ENCODE measurements at places on chromosomes 3 and 15.

DNA sequence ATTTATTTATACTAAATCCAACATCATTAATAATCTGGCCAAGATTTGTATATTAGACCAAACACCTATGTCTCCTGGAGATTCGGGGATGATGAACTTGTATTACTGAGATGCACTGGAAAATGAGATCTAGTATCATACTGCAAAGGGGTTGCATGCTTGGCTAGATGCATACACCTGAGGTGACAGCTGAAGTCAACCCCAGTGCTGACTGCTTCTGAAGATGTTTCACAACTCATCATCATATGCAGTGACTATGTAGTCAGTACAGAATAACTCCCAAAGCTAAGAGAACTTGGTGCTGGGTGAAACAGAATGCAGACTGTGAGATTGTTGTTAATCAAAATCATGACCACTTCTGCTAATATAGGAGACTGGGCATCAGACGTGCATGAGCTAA is 1114.2 kb downstream of the NSUN3 start:
- DNase-seq, result no peak

DNA sequence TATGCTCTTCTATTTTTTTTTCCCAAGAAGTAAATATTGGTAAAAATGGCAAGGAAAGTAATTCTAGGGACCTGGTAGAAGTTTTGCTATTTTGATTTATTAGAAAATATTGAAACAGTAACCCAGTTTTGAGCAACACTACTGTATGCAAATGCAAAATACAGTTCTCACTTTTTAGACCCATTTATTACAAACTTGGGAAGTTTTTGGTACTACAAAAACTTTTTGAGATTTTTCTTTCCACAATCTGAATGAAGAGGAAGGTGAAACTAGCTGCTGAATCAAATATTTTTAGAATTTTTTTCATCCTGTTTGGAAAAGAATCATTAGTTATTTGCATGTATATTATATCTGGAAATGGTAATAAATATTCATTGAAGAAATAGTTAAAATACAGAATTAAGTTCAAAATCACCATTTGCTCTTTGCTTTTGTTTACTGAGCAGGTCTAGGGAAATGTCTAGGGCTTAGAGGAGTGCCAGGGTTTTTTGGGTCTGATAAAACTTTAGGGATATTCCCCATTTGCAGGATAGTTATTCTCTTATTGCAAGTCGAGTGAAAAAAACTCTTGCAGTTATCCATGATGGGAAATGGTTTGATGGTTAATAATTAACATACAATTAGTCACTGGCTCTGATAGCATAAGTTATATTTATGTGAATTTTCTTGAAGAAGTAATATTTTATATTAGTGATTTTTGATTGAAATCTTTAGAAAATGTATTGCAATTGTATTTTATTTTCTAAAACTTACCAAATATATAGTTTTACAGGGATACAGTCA is 47.0 kb downstream of the TCF12 start:
- DNase-seq, result no peak

DNA sequence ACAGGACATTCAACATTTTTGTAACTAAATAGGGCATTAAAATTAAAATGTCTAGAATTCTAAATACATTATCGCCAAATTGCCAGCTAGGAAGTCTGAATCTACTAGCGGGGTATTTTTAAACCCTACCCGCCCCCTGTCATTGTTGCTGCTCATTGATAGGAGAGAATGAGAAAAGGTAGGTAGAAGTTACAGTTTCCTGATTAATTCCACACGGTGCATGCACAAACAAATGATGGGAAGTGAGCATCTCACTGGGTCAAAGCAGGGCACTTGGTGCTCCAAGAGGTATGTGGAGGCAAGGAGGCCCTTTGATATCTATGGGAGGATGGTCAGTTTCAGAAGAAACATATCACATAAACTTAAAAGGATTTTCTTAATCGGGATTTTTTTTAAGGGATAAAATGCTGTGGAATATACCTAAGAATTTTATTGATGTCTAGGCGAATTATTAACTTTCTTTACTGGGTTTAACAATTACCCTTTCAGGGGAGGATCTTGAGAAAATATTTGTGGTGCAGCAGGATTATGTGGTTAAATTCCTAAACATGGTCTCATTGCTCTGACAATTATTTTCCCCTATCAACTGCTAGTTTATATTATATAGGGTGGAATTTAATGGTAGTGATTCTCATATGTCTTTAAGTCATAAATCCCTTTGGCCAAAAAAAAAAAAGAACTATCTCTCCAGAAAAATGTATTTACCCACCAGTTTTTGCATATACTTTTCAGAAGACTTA is 236.0 kb upstream of the GOLGA6L4 start:
- DNase-seq, result peak; percentile 19

DNA sequence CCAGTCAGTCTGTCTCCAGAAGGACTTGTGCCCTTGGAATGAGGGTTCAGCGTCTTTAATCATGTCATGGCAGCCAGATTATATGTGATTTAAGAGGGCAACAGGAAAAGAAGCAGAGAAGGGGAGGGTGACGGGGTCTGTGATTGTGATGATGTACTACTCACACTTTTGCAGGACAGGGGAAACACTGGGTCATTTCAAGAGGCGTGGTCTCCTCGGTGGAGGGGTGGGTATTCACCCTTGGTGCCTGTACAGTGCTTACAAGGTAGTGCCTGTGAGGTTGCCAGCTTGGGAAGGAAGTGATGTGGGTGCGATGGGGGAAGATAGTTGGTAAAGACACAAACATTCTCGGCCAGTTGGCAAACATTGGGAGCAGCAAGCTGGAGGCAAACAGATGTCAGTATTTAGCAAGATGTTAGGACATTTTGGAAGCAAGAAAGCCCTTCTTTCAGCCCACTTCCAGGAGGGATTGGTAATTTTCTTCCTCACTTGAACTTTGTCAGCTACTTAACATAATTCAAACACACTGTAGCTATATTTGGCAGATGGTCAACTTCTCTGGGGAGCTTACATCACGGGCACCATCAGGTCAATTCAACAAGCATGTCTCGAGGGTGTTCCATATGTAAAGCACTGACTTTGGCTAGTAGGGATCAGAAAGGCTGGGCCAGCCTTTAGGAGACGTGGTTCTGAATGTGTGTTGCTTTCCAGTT is 71.4 kb upstream of the ROPN1 start:
- no peak for DNase-seq

DNA sequence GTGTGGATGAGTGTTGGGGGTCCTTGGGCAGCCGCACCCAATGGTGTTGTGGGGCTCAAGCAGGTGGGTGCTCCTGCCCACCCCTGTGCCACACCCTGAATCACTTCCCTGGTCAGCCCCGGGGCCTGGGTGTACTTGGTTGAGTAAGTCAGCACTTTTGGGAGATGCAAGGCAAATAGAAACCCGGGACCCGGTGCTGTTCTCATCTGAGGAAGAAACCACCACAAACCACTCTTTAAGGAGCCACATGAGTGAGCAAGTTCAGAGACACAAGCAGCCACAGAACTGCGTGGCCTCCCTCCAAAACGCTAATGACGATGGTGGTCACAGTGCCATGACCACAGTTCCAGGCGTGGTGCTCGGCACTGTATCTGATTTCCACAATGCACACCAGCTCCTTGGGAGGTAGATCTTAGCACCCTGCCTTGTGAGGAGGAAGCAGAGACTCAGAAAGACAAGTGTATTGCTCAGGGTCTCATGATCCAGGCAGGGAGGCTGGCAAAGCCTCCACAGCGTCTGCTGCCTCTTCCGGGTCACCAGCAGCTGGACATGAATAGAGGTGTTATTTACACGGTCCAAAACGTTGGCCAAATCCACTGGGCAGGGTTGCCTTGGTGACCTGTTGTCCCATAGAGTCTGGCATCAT is 118.2 kb upstream of the ALDH1A3 start:
- DNase-seq, result no peak

- no peak for DNase-seq
These were observed 178.5 kb downstream of the APBA2 start for GRCh38 chr15:29064290-29064689.

DNA sequence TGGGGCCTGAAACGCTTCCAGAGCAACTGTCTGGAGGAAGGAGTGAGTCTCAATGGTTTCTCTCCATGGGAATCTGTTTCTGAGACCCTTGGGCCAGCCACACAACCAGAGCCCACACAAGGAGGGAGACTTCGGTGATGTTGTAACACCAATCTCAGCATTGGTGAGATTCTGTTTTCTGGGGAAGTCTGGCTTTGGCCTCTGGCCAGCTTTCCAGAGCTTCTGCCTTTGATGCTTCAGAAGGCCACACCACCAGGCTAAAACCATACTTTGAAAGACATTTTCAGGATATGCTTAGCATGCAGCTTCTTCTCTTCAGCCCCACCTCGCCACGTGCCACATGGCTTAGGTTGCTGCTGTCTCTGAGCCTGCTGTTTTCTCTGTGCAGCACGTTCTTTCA is 3.6 kb upstream of the EEFSEC start:
- DNase-seq, result no peak

DNA sequence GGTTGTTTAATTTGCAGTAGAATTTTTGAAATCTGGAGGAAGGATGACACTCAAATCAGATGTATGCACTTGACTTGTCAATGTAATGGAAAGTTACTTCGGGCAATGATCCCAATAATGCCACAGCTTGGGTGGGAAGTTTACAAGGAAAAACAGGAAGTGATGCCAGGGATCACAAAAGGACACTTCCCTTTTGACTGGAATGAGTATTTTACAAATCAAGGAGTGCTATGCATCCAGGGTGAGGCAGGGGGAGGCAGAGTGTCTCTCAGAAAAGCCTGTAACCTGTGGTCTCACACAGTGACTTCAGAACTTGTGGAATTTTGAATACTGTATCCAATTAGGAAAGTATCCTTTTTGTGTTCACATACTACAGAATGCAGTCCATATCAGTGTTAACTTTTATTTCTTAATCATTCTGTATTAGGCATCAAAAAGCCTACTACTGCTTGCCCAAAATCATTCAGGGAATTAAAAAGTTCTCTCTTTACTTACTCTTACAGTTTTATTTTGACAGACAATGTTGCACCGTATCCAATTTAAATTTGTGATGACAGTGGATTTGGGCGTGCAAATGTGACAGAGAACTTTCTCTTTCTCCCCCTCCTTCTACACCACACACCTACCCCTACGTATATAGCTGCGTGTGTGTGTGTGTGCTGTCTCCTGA is 445.1 kb downstream of the MECOM start:
- DNase-seq, result peak; percentile 64

DNA sequence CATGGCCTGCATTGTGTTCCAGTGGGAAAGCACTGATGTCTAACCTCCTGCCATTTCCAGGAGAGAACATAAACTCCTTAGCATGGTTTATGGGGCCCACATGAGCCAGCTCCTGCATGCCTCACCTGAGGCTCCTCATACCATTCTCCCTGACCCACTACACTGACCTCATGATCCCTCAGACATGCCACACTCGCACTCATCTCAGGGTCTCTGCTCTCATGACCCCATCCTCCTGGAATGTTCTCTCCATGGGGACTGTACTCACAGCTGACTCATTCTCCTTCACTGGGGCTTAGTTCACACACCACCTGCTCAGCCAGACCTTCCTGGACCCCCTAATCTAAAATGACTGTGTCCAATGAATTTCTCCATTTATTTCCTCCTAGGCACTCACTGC is 4.0 kb upstream of the LMCD1 start:
- DNase-seq, result no peak

DNA sequence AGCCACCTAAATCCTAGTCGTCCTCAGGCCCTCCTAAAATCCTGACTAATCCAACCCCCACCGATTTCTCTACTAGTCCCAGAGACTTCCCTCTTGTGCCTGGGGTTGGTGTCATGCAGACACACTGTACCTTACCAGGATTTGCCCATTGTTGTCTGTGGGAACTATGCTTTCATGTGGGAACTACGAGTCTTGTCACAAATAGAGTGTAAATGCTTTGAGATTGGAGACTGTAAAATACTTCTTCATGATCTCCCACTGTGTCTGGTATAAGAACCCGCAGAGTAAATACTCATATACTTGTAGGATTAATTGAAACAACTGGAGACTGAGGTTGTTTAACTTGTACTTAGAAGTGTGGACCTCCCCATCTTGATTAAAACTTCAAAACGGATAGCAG is 11.2 kb downstream of the B3GNT5 start:
- no peak for DNase-seq

DNA sequence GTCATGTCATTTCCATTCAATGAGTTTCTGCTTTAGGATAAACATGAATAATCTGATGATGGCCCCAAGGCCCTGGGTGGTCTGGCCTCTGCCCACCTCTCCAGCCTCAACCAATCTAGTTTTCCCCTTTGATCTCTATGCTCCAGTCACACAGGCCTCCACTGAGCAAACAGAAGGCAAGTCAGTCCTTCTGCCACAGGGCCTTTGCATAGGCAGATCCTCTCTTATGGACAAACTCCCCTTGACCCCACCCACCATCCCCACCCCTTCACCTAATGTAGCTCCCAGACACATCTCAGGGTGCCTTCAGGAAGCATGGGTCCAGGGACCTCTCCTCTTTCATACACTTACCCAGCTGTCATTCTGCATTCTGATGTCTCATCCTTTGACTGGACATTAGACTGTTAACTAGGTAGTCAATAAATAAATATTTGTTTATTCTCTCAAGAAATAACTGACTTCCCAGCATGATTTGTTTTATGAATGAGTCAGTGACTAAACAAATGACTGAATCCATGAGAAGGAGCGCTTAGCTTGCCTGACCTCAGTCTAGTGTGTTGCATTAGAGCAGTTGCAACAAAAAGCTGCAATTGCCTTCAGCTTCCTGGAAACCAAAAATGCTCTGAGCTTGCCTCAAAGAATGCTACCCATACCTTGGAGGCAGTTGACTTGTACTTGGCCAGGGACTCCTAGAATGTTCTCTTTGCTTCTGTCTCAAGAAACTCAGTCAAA is 386.6 kb upstream of the WNT5A start:
- no peak for DNase-seq

DNA sequence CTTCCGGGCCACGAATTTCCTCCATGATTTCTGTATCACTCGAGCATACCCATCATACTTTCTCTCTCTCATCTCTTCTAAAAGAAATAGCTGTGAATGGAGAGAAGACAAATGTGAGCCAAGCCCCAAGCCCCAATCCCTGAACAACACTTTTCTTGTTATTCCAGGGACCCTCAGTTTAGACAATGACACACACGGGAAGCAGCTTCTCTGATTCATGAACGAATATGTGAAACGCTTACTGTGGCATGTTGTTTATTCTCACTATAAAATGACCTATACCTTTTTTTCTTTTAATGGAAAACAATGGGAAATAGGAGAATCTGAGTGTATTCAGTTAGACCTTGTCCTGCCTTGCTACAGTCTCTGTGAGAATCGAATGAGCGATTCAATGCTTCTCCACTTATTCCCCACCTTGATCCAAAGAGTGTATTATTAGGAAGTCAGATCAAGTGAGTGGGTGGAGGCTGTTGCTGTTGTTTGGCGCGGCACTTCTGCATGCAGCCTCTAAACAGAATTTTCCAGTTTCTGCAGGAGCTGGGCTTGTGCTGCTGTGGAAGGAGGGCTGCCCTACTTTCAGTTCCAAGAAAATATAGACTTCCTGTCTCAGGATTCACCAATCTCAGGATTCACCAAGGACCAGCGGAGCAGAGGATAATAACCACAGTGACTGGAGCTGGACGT is 32.4 kb upstream of the LDHAL6B start:
- DNase-seq, result no peak

- no peak for DNase-seq
These were observed 105.0 kb downstream of the MYLK start for GRCh38 chr3:123778991-123779622.
